Bone marrow (tissue), 2 donors: ENCODE measurements at places on chromosomes 7 and 10.
A peak's percentile ranks its signal among the peaks of the same experiment; 100 is the strongest.

- DNase-seq, result no peak
These were observed 765 bp downstream of the CCAR1 start for GRCh38 chr10:68721673-68722335.

GRCh38 chr7:47788083-47788482, 160.2 kb downstream of the PKD1L1 start:
- no peak for DNase-seq

GRCh38 chr10:128865436-128866195, 601.4 kb upstream of the MGMT start:
- no peak for DNase-seq

DNA sequence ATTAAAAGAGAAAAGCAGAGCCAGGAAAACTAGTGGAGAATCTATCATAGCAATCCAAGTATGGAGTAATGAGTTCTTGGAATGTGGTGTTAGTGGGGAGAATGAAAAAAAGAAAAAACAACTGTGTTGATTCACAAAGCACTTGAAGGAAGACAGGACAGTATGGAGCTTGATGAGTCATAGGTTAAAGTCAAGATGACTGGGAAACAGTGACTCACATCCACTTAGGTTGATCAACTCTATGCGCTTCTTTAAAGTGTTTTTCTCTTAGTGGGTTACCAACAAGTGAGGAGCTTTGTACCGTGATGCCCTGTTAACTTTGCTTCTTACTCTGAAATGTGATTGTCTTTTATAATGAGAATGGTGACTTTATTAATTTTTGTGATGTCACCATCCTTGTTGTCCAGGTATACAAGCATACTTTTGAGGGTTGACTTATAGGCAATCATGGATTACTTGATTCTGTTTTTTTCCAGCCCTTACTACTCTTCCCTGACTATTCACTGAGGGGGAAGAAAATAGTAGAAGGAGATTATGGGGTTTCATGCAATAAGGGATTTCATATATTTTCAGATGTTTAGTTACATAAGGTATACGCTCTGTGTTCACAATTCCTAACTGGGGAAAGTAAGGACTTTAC, 32.1 kb upstream of the MDFIC start:
- peak; percentile 80 for DNase-seq
